KG1 (cell line): ENCODE measurements at places on chromosomes 5 and 9.

DNA sequence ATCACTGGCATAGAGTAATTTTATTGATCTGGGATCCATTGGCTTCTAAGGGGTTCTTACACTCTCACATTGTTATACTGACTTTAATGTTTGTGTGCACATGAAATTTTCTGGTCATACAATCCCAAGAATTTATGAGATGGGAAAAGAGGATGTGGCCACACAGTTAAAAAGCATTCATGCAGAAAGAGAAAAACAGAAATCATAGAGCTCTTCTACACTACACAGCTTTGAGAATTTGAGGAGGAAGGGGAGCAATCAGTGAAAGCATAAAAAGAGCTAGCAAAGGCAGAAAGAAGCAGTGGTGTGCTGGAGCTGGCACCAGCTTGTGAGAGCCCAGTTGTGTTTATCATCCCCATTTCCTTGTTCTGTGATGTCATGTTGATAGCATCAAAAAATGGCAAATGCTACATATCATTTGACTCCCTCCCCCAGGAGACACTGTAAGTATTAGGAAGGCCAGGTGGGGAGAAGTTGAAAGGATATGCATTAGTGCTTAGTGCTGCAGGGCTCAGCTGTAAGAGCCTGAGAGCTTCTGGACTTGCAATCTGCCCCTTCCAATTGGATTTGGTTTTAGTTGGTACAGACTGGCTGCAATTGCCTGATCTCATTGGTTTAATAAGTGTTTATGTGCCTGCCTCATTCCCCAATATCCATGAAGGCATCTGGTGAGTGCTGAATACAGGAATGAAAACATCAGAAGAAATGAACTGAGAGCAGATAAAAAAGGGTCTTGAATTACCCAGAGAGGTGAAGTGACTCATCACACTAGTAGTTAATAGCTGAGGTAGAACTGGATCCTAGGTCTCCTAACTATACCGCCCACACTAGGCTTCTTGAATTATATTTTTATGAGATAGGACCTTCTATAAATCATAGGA, 30.9 kb downstream of the RHOBTB3 start:
- no peak for DNase-seq

DNA sequence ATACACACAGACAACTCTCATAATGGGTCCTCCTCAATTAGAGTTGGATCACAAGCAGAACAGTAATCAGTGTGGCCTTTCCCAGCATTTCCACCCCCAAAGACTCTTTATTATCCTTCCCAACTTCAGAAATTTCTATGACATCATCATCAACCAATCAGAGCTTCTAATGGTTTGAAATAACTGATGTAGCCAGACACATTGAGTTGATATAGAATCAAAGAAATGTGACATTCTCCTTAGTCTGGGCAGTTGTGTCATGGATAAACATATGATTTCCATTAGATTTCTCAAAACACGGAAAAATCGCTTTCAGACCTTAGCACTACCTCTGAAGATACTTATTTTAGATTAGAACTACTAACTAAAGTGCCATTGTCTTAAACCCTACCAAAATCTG, 75.7 kb upstream of the NFIB start:
- DNase-seq = no peak

DNA sequence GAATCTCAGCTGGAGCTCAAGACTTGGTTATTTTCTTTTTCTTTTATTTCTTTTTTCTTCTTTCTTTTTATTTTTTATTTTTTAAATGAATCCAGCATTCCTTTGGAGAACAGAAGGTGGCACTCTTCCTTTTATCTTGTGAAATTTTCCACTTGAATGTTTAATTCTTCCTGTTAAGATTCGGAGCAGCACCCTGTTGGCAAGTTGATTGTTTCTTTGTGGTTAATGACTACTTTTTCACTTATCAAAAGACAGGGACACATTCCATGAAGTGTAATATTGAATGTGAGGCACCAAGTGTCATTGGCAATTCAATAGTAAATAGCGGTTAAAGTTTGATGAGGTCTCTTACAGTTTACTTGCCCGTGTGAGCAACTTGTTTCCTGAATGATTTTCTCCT, 240.5 kb upstream of the CHD1 start:
- DNase-seq = no peak

DNA sequence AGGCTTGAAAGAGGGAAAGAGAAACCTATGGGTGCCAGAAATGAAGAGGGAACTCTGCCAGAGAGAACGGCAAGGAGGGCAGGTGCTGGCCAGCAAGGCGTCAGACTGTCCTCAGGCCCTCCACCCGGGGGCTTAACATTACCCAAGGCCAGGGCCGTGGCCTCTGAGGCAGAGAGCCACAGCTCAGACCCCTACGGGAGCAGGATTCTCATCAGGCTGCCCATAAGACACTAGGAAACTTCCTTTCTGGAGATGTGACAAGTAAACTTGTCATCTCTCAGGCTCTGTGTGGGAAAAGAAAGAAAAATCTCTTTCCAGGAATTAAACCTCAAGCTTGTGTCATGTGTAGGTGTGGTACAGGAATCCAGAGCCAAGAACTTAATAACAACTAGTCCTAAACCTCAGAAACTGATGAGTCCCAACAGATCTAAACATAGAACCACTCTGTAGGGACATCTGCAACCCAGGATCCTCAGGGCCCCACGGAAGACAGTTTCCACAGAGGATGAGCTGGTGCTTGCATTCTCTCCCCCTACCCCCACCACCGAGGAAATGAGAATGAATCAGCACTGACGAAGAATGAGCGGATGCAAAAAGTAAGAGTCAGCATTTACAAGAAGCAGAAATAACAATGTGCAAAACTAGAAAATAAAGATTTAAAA, 74.3 kb downstream of the DCP2 start:
- no peak for DNase-seq

DNA sequence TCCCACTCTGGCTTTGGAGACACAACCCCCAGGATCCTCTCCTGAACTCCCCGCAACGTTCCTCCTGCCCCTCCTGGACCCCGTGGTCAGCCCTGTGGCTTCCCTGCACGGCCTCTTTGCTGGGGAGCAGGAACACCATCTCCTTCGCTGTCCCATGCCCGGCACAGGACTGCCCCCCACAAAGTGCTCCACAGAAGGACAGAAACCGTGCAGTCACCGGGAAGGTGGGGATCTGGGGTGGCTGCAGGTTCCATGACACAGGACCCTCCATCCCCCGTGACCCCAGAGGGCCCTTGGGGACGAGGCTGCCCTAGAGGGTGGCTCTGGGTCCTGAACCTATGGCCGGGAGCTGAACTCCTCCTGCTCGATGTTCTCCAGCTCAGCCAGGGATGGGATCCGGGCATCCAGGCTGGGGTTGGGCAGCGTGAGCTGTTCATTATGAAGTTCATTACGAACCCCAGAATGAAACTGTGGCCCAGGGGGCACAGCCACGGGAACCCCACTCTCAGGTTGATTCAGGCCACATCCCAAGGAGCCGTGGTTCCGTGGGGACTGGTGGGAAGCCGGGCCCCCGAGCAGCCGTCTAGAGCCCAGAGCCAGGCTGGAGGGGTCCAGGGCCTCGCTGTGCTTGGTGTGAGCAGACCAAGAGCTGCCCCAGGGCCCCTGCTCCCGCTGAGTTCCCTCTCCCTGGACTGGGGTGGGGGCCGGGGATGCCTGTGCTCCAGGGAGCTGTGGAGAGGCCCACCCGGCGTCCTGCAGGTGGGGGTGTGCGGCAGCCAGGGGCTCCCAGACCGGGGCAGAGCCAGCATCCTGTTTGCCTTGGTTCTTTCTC, 684 bp upstream of the SLC6A19 start:
- DNase-seq = no peak

GRCh38 chr9:76912636-76913275, 6.8 kb upstream of the PRUNE2 start:
- DNase-seq = peak; percentile 2

- no peak for DNase-seq
These were observed 95.0 kb downstream of the C5orf15 start for GRCh38 chr5:133873449-133873848.

GRCh38 chr5:148991566-148991965, 71.3 kb downstream of the SH3TC2 start:
- DNase-seq = no peak

DNA sequence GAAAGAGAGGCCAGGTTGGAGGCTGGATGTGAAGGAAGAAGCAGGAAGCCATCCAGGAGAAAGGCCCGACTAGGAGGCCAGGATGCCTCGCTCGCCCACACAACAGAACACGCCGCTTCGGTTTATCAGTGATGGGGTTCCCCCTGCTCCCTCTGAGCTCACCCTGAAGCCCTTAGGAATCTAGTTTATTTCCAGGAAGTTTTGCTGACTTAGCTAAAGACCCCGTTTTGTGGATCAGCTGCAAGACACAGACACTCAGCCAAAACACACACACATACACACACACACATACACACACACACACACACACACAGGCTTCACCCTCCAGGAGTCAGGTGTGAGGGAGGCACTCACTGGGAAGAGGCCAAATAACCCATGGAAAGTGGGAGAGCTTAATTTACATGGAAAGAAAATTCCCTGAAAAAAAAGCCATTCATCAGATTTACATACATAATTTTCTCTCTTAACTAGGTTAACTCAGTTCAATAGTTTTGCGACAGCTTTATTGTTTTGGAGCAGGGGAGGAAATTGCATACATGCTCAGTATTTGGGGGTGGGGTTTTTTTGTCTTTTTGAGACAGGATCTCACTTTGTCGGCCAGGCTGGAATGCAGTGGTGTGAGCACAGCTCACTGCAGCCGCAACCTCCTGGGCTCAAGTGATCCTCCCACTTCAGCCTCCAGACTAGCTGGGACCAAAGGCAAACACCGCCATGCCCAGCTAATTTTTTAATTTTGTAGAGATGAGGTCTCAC, 92.7 kb upstream of the HAND1 start:
- no peak for DNase-seq

GRCh38 chr5:140251527-140251973, 51.4 kb downstream of the PFDN1 start:
- DNase-seq = peak; percentile 3

GRCh38 chr9:96164268-96164683, 137.7 kb downstream of the HSD17B3 start:
- no peak for DNase-seq

DNA sequence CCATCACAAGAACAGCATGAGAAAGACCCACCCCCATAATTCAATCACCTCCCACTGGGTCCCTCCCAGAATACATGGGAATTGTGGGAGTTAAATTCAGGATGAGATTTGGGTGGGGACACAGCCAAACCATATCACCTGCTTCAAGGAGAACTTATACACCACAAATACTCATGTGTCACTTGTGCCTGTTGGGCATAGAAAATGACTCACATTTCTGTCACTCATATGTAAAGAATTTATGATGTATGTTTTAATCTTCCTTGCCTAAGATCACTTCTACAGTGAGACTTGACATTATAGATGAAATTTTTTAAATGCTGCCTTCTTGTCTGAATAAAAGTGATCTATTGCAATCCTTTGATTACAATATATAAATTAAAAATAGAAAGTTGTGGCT, 23.0 kb upstream of the PRDM6 start:
- no peak for DNase-seq

GRCh38 chr9:130627896-130628792, 36.2 kb upstream of the PRDM12 start:
- no peak for DNase-seq

DNA sequence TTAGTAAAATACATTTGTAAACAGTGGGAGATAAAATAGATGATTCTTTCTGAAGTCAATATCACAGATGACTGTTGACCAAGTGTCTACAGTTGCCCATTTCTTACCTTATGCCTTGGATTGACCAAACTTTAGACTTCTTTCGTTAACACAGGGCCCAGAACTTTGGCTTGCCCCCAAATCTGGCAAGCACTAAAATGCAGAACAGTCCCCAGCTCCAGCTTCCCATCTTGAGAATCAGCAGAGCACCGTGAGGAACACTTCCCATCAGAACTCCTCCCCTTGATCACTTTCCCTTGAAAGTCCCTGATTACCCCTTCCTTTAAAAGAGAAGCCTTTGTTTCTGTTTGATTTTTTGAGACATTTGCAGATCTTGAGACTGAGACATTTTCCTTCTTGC, 1039.9 kb downstream of the TLE1 start:
- DNase-seq = no peak

- no peak for DNase-seq
These were observed 1.2 kb upstream of the GABRA1 start for GRCh38 chr5:161846746-161847145.

DNA sequence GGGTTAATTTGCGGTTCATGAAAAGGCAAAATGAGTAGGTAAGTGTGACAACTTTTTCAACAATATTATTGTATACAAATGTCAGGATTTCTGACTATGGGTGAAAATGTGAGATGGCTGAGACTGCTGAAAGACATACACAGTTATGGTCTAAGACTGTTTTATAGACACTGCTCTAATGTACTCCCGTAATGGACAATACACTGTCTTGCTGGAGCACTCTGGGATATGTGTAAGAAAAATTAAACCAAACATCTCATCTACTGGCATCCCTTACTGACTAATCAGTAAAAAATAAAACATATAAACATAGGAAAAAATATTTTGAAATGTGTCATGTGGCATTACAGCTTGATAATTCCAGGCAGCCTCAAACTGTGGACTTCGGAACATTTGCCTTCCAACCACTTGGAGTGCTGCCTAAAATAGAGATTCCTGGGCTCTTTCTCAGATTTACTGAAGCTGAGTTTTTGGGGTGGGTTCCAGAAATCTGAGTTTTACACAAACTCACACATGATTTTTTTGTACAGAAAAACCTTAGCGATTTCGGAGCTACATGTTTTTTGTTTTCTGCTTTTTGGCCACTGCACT, 233.9 kb upstream of the TBCA start:
- no peak for DNase-seq

- no peak for DNase-seq
These were observed 2.0 kb downstream of the FBXL17 start for GRCh38 chr5:108379722-108380530.

DNA sequence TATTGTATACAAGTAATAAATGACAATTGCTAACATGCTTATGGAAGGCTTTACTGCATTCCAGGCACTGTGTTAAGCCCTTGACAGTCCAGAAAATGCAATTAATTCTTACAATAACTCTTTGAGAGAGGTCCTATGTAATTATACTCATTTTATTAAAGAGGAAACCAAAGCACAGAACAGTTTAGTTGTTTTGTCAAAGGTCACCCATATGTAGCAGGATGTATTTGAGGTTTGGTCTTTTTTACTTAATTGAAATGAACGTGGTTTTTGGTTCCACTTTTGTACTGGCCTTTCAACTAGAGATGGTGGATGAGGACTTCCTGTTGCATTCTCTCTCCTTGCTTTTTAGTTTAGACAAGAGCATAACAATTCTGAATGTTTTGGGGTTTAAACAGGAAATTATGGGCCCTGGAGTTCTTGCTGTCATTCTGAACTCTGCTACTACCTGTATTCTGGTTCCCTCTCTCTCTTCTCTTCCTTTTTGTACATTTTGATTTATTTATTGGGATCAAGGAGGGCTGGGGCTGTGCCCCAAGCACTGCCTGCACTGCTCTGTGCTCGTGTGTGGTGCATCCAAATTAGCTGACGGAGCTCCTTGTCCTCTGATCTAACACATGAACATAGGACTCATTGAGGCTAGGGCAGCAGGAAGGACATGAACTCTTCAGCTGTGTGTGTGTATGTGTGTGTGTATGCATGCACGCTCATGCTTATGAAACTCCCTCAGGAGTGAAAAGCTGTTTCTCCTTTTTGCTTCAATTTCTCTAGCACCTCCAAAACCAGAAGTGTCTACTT, 47.4 kb downstream of the SLC28A3 start:
- DNase-seq = peak; percentile 75

- no peak for DNase-seq
These were observed 292.9 kb downstream of the MED10 start for GRCh38 chr5:6085341-6085860.
